ENCODE measurements at places on chromosomes 4 and X. TPM values are rescaled to one million over a fixed set of nuclear protein-coding genes. Genes with fewer than 3 reads are reported as not detected.

DNA sequence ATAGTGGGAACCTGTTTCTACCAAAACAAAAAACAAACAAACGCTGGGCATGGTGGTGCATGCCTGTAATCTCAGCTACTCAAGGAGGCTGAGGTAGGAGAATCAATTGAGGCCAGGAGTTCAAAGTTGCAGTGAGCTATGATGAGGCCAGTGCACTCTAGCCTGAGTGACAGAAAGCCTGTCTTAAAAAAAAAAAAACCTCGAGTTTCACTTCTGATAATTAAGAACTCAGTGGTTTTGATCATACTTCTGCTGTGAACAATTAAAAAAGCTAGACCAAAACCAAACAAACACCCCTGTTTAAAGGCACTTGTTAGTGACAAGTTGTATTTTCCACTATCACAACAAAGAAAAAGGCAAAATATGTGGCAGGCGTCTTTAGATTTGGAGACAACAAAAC is 15.0 kb upstream of the UBE2D3 start:
- no peak for DNase-seq

GRCh38 chr4:95193391-95194224 is 355.2 kb downstream of the UNC5C start:
- DNase-seq: no peak

GRCh38 chr4:40587826-40588225 is 41.8 kb downstream of the RBM47 start:
- DNase-seq: no peak

ETDB gene
- not detected for total RNA-seq

DNA sequence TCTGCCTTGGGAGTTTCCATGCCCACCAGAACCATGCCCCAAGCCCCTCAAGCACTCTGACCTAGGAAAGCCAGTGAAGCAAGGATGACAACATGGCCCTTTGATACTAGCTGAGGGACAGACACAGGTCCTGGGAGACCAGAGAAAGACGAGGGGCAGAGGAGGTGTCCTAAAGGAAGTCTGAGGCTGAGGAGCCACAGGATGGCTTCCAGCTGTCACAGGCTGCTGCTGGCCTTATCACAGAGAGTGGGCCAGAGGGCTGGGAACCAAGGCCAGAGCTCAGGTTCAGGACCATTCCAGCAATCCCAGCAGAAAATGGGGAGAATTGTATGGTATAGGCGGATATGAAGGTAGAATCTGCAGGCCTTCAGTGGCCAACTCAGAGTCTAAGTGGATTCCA is 31.7 kb upstream of the MSANTD1 start:
- DNase-seq: no peak

PDLIM3 gene
- 0.48 TPM for total RNA-seq

NKRF gene
- total RNA-seq: 21.9 TPM

GRCh38 chr4:85398276-85398675 is 76.7 kb upstream of the ARHGAP24 start:
- no peak for DNase-seq

DNA sequence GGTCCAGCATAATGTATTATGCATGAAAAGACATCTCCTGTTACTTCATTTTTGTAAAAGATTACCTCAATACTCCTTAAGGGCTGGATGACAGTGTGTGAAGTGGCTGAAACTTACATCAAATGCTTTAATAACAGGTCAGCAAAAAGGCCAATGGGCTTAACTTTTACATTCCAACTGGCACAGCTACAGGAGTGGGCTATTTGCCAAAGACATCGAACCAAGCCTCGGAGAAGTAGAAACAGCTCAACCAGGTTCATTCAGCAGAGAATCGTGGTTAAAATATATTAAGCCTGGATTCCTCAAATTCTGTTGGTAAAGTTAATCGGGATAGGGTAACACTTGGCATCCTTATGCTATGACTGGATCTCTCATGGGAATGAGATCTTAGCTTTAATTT is 639.7 kb downstream of the TRIML1 start:
- no peak for DNase-seq

GRCh38 chrX:71095981-71096759 is 519 bp downstream of the FOXO4 start:
- DNase-seq: no peak

- DNase-seq: no peak
These were observed 240.2 kb upstream of the F9 start for GRCh38 chrX:139290310-139290709.

DNA sequence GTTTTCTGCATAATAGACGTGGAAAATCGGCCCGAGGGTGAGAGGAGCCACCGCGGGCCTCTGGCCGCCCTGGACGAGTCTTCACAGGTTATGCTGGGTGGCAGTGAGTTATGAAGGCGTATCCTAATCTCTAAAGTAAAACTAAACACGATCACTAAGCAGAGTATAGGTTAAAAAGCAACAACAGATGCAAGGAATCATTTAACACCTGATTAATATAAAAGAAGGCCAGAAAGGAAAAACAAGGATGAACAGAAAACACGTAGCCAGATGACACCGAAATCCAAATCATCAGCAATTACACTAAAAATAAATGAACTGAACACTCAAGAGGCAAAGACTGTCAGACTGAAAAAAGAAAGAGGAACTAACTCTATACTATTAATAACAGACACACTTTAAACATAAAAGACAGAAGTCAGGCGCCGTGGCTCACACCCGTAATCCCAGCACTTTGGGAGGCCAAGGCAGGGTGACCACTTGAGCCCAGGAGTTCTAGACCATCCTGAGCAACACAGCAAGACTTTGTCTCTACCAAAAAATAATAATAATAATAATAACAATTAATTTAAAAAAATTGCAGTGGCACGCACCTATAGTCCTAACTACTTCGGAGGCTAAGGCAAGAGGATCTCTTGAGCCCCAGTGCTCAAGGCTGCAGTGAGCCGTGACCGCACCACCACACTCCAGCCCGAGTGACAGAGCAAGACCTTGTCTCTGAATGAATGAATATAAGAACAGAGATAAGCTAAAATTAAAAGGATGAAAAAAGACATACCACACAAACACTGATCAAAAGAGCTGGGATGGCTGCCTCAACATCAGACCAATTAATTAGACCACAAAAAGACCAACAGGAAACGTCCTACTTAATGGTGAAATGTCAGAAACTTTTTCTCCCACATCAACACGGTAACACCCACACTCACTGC is 30.0 kb downstream of the CTBP1 start:
- no peak for DNase-seq

AWAT2 gene
- 0.30 TPM for total RNA-seq

GDPD2 gene
- total RNA-seq: 0.16 TPM

GABRG1 gene
- not detected for total RNA-seq

GRCh38 chrX:107552930-107553329 is 75.4 kb upstream of the PRPS1 start:
- DNase-seq: no peak

DNA sequence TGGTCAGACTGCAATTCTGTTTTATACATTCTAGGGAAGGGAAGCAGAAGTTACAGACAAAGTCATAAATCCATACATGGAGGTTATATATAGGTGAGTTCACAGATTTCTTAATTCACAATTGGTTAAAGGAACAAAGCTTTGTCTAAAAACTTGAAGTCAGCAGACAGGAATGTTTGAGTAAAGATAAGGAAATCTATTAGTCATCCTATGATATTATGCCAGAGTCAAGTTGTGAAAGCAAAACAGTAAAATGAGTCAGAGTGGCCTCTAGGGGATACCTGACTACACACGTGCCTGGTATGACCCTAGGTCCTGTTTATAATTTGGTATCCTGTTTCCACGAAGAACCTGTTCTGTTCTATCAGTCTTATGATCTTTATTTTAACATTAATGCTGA is 31.5 kb downstream of the ACTRT1 start:
- no peak for DNase-seq

DNA sequence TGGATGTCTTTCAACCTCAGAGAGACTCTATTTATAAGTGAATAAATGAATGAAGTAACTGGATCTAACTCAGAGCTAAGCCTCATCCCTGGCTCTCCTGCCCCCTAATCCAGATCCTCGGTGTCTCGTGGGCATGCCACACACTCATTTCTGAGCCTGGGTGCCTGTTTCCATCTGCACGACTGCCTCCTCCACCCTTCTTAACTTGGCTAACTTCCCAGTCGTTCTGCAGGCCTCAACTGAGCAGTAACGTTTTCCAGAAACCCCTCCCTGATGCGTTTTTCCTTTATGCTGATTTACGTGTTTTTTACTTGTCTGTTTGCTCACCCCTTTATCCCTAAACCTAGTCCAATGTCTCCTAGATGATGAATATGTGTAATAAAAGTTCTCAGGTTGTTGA is 186.9 kb upstream of the HS3ST1 start:
- no peak for DNase-seq

DNA sequence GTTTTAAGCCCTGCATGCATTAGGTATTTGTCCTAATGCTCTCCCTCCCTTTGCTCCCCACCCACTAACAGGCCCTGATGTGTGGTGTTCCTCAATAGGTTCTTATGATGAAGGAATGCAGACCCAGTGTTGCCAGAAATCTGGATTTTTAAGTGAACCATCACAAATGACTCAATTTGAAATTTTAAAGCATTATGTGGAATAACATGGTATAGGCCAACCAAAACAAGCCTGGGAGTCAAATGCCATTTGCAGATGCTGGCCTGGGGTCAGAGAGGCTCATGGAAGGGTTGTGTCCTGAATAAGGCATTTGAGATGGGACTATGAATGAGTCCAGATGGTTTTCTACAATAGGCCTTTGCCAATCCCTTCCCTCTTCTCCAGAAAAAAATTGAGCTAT is 179.6 kb downstream of the SHROOM3 start:
- DNase-seq: no peak

- DNase-seq: no peak
These were observed 54.4 kb upstream of the GAB1 start for GRCh38 chr4:143282211-143282707.

C4orf54 gene
- not detected for total RNA-seq

DNA sequence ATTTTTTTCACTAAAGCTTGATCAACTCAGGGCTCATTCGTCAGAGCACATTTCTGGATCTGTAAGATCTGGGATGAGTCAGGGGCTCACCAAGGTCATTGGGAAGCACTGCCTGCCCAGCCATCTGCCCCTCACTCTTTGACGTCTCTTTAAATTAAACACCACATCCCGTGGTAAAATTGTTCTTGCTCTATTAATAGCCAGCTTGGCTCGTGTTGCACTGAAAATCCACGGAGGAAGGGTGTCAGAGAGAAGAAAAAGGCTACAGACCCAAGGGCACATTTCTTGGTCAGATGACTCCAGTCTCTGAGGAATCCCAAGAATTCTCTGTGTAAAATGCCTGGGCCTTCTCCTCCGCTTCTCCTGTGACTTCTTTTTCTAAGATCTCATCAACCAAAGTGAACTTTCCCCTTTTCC is 45.7 kb upstream of the GATB start:
- DNase-seq: no peak

DNA sequence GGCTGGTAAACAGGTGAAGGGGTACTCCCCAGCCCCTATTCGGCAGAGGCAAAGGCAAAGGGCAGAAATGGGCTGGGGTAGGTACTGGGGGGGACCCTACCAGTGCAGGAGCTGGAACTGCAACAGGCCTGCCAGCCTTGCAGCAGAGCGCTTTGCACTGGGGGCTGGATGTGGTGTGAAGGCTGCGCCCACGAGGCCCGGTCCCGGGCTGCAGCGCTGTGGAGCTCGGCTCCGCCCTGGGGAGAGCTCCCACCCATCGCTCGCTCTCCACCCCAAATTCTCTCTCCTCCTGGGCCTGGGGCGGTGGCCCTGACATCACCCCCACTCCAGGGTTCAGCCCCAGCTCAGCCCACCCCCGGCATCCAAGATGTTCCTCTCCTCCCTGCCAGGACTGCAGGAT is 24.2 kb downstream of the IQSEC2 start:
- DNase-seq: no peak

DNA sequence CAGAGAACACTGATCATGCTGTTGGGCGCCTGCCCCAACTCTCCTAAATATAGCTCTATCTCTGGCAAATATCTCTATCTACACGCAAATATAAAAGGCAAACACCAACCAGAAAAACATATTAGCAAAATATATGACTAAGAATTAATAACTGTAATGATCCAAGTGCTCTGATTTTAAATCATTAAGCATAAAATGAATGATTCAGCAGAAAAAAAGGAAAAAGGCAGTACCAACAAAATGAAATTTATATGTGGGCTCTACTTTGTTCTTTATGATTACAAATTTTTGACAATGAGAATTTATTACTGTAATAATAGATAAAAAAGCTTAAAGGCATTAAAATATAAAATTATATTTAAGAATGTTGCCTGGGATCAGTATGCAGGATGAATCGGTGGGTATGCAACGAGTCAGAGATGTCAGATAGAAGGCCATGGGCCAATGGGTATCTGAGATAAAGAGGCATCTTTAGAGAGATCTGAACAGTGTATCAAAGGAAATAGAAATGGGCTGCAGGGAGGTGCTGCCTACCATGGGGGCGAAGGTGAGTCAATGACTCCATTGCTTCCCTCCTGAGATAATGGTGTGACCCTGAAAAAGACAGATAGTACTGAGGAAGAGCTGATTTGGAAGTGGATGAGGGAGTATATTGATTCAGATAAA is 234.8 kb downstream of the SCFD2 start:
- DNase-seq: no peak

UGT8 gene
- total RNA-seq: not detected

- DNase-seq: no peak
These were observed 138.6 kb upstream of the NKX1-1 start for GRCh38 chr4:1544861-1545281.

GRCh38 chr4:28014469-28014868 is 1153.8 kb downstream of the STIM2 start:
- no peak for DNase-seq

TEX13B gene
- total RNA-seq: not detected

ESX1 gene
- not detected for total RNA-seq

DNA sequence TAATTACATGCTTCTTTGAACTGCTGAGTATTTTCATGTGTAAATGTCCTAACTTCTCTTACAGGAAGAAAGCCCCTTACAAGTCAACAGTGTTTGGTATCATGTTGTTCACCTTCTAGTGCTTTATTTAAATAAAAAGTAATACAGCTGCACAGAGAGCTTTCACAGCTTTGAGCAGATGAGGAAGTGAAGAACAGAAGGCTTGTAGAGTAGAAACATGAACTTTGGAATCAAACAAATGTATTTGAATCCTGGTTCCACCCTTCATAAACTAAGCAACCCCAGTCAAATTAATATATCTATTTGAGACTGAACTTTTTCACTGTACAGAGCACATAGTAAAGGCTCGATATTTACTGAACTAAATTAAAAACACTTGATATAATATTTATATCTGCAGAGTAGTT is 120.5 kb downstream of the CAMK2D start:
- DNase-seq: no peak

DNA sequence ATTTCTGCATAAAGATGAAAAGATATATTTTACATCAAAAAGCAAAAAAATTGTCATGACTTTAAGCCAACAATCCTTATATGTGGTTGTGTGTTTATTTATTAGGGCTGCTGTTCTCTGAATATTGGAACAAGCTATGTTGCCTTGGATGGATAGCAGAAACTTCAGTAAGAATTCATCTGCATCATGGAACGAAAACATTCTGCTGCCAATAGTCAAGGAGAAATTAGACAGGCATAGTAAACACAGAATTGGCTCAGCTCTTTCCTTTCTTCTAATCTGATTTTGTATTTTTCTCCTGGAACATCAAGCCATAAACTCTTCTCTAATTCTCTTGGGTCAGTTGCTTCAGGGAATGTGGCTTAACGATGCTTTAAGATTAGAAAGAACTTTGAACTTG is 1257.0 kb downstream of the NLGN4X start:
- no peak for DNase-seq

- no peak for DNase-seq
These were observed 37.0 kb downstream of the GUCY1A1 start for GRCh38 chr4:155703486-155704247.

AMOT gene
- total RNA-seq: 2.3 TPM

DRD5 gene
- total RNA-seq: not detected

TMEM187 gene
- total RNA-seq: 5.1 TPM

NR3C2 gene
- total RNA-seq: 6.0 TPM

- no peak for DNase-seq
These were observed 66.2 kb downstream of the IL15 start for GRCh38 chr4:141702472-141703182.

All from activated naive CD4-positive, alpha-beta T cell treated with anti-CD3 and anti-CD28 coated beads, Interleukin-2, amount 50 U/mL, for 72 hours (primary cell).